ENCODE measurements at places on chromosomes 7 and 10. TPM values are rescaled to one million over a fixed set of nuclear protein-coding genes. Genes with fewer than 3 reads are reported as not detected.

The MYH16 gene
- not detected for polyA plus RNA-seq

DNA sequence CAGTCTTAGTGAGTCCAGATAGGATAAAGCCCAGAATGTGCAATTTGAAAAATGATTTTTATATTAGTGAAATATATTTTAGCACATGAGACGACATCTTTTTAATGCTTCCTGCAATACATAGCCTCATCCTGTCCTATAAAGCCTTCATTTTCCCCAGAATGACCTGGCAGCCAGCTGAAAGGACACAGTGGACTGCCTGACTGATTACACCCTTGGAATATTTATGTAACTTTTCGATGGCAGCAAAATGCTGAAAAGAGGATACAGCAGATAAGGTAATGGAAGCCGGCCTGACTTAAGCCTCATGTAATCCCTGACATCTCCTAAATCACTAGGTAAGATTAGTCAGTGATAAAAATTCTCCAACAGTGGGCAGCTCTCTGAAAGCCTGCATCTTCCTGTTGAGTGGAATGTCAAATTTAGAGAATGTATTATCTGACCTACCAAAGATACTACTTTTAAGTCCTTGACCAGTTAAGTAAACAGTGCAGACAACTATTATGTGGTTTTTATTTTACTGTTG is 210.7 kb upstream of the STEAP1 start:
- DNase-seq: no peak

GRCh38 chr10:89649051-89649450 is 4.0 kb upstream of the PANK1 start:
- DNase-seq: no peak

The CTNNA3 gene
- 2.0 TPM for polyA plus RNA-seq

GRCh38 chr10:73232887-73233286 is 14.2 kb downstream of the DNAJC9 start:
- DNase-seq: no peak

DNA sequence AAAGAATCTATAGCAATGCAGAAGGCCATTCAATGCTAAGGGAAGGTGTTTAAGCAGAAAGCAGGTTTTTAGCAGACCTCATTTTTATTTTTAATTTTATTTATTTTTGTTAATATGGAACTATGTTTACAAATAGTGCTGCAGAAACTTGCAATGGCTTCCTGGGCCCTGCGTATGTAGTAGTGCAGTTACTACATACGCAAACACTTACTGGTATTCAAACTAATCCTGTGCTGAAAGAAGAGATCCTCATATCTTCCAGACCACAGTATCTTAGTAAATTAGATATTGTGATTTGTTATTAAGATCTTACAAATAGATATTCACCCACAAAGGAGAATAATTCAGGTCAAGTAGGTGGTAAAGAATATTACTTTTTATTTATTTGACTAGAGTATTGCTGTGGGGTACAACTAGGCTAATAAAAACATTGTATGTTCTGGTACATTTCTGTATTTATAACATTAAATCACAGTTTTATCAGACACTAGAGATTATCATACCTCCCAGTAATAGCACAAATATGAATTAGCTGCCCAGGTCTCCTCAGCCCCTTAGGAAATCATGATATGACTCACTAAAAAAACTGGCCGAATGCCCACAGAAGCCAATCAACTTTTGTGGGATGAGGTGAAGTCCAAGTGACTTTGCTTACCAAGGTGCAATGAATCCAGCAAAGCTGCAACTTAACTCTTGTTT is 57.6 kb downstream of the RNLS start:
- no peak for DNase-seq

DNA sequence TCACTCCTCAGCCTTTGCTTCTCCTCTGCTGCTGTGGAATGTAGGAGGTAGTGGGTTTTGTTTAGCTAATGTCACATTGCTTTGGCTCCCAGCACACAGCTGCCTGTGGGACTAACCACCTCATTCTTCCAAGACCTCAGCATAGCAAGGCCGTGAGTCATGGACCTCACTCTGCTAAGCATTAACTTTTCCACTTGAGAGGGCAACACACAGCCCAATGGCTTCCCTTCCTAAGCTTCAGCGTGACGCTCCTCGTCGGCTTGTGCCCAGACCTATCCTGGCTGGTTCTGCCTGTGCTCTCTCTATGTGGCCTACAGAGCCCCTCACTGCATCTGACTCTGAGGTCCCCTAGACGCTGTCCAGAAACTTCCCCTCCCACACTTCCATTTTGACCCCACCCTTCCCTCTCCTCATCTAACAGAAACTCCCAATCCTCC is 23.3 kb downstream of the MYOF start:
- DNase-seq: no peak

GRCh38 chr7:123367484-123368122 is 166.8 kb downstream of the IQUB start:
- no peak for DNase-seq

The CAMK2B gene
- polyA plus RNA-seq: 0.32 TPM

- DNase-seq: no peak
These were observed 131.2 kb downstream of the TACC2 start for GRCh38 chr10:122120008-122120744.

The IL6 gene
- 6.9 TPM for polyA plus RNA-seq

DNA sequence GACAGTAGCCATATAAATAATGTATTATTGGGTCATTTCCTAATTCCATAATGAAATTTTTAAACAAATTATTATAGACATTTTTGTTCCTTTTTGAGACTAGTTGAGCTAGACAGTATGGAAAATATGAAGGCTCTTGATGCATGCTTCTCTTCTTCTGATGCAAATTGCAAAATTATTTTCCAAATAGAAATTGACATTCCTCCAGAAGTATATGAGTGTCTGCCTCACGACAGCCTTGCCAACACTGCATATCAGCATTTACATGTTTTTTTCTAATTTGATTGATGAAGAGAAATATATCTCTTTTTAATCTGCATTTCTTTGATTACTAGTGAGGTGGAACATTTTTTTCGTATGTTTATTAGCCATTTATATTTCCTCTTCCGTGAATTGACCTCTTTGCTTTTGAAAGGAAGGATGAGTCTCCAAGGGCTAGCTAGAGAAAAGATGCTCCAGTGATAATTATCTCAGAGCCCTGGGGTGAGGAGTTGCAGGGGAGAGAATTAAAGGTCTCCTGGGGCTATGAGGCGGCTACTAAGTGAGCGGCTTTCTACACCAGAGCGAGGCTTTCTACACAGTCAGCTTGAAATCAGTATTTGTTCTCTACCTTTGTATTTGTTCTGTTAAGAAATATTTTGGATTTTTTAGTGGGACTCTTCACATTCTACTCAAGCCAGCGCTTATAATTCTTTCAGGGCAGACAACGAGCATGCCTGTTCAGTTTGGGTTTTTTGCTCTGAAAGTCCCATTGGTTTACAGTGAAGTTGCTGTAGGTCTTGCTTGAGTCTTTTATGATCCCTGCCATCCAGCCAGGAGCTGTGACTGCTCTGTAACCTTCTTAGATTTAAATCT is 712.2 kb upstream of the GALNT17 start:
- DNase-seq: no peak

The GRK5 gene
- polyA plus RNA-seq: 27.0 TPM

DNA sequence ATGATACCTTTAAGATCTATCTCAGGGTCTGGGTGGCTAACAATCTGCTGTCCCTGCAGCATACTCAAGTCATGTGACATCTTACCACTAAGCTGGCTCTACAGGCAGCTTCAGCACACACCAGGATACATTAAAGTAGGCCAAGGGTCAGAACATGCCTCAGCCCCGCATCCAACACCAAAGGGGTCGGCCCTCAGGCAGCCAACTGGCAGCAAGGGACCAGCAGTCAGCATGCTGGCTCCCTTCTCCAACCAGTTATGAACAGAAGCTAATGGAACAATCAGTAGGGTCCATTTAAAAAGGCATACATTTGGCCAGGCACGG is 37.1 kb downstream of the FAM53B start:
- no peak for DNase-seq

- no peak for DNase-seq
These were observed 188.4 kb downstream of the EBF3 start for GRCh38 chr10:129775681-129776080.

- no peak for DNase-seq
These were observed 19.5 kb downstream of the CACUL1 start for GRCh38 chr10:118735294-118735693.

DNA sequence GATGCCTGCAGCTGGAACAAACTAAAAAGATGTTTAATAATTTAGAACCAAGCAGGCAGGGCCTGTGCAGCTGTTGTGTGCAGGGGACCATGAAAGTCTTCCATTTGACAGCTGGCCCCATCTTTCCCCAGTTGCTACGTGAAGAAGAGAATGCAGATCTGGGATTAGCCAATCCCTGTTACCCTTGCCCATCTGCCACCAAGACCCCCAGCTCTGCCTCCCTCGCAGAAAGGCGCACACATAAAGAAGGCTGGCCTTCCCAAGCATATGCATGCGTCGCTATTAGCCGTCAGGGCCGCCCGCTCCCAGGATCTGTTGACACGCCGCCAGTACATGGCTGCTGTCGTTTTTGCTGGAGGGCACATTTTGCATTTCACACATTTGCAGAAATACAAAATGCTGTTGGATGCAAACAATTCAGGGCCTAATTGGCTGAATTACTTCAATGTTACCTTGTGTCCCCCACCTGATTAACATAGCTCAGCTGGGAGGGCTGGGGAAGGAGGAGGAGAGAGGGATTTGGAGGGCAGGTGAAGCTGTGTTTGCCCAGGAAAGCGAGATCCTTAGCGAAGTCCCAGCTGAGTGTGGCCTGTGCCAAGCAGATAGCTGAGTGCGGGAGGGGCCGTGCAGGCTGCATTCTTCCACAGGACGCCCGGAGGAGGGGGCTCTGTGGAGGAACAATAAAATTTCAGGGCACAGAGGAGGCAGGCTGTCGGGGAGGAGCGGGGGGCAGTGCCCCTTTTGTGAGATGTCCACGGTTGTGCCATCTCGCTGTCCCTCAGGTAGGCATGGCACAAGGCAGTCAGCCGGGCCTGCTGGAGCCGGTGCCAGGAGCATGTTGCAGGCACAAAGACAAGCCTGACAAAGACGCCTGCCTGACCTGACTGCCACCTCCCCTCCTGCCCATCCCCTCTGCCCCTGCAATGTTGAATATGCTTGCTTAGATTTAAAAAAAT is 443.0 kb upstream of the MKI67 start:
- DNase-seq: no peak

- DNase-seq: no peak
These were observed 46.4 kb downstream of the ESYT2 start for GRCh38 chr7:158782761-158783401.

GRCh38 chr7:14734839-14735321 is 167.7 kb downstream of the DGKB start:
- DNase-seq: no peak

The UCMA gene
- polyA plus RNA-seq: not detected

- no peak for DNase-seq
These were observed 14.1 kb downstream of the ZNF398 start for GRCh38 chr7:149161241-149161848.

- no peak for DNase-seq
These were observed 210.0 kb downstream of the MAD1L1 start for GRCh38 chr7:2022737-2023250.

Measured in urinary bladder (tissue), 4 donors.